ENCODE measurements at places on chromosomes 7 and 10. TPM values are rescaled to one million over a fixed set of nuclear protein-coding genes. Genes with fewer than 3 reads are reported as not detected.

- no peak for DNase-seq
These were observed 12.3 kb upstream of the ELN start for GRCh38 chr7:74015670-74016069.

DNA sequence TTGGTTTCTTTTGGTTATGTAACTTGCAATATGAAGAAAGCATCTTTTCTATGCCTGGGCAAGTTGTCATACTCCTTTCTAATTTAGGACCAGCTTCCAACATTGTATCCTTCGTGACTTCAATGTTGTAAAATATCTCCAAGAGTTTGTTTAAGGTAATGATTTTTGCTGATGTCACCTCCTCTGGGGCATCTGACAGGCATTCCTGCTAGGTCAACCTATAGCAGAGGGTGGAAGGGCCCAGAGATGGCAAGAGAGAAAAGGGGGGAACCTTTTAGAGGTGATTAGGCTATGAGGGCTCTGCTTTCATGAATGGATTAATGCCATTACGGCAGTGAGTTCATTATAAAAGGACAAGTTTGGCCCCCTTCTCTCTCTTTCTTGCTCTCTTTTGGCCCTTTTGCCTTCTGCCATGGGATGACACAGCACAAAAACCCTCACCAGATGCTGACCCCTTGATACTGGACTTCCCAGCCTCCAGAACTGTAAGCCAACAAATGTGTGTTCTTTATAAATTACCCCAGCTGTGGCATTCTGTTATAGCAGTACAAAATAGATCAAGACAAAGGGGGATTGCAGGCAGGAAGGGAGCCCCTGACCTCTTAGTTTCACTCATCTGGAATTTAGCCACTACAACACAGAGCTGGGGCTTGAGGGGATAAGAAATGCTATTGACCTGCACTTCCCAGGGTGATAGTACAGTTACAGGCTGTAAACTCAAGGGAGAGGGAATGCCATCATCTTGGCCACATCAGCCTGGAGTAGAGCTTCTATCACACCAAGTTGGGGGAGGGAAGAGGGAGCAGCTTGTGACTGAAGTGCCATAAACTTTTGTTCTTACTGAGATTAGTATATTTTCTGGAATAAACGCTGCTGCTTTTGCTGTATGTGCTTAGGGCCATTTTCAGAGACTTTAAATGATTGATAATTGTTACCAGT lies 195.9 kb downstream of the CFTR start:
- no peak for DNase-seq

GRCh38 chr10:89374713-89375141 lies 3.1 kb upstream of the IFIT1B start:
- no peak for DNase-seq

DNA sequence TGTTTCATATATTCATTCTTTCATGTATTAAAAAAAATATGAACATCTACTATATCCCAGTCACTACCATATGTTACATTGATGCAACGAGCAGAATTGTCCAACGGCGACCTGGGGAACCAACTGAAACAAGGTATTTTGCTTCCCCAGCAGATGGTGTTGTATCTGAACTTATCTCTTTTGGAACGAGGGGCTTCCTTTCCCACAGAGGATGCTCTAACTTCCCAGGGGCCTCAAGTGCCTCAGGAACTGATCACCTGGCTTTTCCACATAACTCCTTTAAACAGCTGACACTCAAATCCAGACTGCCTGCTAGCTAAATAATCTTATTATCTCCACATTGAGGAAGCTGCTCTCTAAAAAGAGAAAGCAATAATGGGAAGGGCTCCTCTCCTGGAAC lies 259.3 kb downstream of the HTR7 start:
- no peak for DNase-seq

Gene AQP1
- polyA plus RNA-seq = 245 TPM

Data from heart right ventricle (tissue), 16 donors.